ENCODE measurements at places on chromosomes 16 and 17.

- DNase-seq: no peak
Measured at GRCh38 chr16:88702371-88703210, 3.6 kb downstream of the RNF166 start.

GRCh38 chr16:73071131-73071940, 23.4 kb upstream of the ZFHX3 start:
- no peak for DNase-seq

GRCh38 chr17:78343187-78343542, 16.7 kb downstream of the SOCS3 start:
- DNase-seq: no peak

- no peak for DNase-seq
Measured at GRCh38 chr17:68768804-68769203, 167.6 kb upstream of the FAM20A start.

DNA sequence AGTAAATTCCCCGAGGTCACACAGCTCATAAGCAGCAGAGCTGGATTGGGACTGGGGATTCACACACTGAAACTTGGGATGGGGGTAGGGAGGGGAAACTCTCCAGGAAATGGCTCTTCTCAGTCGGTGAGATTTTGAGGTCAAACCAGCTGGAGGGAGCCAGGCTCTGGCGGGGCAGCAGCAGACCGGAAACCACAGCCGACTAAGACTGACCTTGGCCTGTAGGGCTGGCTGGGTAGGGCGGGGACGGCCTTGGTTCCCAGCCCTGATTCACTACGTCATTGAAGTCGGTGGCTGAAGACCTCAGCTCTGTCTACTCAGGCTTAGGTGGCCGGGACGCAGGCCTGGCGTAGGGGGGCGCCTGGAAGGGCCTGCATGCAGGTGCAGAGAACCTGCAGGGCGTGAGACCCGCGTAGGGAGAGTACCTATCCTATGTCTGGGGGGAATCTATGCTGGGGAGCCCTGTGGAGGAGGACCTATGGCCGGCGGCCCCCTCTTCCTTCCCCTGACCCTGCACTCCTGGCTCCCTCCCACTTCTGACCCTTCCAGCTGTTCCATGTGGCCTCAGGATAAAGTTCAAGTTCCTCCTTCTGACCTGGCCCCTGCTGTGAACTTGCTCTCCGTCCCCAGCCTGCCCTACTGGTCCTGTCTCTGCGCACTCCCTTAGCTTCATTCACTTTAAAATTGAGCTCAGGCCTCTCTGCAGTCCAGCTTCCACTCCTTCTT, 11.9 kb upstream of the SLC4A1 start:
- no peak for DNase-seq

DNA sequence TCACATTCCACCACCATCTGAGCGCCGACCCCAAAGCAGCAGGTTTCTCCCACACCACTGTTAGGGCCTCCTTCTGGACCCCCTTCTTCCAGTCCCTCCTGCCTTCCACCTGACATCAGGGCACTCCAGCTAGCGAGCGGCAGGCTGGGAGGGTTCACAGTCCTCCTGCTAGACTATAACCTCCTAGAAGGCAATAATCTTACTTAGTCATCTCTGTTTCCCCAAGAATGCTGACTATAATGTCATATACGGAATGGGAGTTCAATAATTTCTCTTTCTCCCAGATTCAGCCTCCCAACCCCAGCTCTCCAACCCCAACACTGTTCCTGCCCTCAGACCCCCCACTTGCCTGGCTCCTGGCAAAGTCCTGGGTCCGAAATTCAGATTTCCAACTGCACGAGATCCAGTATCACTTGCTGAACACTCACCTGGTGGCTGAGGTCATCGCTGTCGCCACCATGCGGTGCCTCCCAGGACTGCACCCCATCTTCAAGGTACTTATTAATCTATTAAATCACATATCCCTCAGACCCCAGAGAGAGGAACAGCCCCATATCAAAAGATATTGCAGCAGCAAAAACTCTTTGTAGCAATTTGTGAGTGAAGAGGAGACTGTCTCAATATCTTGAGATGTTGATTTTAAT, 5.6 kb downstream of the ALOX12 start:
- peak; percentile 24 for DNase-seq

DNA sequence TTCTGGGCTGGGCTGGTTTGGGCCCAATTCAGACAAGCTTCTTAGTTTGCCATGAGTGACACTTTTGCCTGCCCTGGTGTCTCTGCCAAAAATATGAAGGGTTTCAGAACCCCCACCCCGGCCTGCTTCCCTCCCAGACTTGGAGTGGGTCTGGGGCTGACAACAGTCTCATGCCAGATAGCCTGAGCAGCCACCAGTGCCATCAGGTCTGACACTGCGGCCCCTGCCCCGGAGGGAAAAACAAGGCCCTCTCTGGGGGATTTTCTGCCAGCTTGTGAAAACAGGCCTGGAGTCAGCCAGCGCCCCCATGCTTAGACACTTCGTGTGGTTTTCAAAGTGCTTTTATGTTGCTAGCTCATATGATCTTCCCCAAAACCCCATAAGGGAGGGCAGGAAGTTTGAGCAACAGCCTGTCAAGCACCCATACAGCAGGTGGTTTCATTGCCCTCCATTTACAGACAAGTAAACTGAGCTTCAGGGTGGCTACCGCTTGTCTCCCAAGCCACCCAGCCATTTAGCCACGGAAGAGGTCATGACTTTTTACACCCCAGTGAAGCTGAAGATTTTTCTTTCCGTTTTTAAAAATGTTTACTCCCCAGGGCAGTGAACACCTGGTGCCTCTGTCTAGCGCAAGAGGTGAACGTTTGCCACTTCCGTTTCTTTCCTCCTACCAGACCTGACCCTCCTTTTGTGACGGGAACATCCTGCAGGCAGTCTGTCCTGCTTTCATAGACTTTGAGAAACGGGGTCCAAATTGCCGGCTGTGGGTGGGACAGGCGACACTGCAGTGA, 300.6 kb downstream of the SEC14L1 start:
- peak; percentile 58 for DNase-seq

GRCh38 chr16:30660424-30661261, 2.4 kb downstream of the FBRS start:
- peak; percentile 84 for DNase-seq

- DNase-seq: no peak
Measured at GRCh38 chr17:74259667-74260524, 14.1 kb upstream of the DNAI2 start.

- no peak for DNase-seq
Measured at GRCh38 chr17:49729069-49729468, 21.3 kb upstream of the SLC35B1 start.

- DNase-seq: no peak
Measured at GRCh38 chr16:50144211-50144610, 8.9 kb upstream of the TENT4B start.

DNA sequence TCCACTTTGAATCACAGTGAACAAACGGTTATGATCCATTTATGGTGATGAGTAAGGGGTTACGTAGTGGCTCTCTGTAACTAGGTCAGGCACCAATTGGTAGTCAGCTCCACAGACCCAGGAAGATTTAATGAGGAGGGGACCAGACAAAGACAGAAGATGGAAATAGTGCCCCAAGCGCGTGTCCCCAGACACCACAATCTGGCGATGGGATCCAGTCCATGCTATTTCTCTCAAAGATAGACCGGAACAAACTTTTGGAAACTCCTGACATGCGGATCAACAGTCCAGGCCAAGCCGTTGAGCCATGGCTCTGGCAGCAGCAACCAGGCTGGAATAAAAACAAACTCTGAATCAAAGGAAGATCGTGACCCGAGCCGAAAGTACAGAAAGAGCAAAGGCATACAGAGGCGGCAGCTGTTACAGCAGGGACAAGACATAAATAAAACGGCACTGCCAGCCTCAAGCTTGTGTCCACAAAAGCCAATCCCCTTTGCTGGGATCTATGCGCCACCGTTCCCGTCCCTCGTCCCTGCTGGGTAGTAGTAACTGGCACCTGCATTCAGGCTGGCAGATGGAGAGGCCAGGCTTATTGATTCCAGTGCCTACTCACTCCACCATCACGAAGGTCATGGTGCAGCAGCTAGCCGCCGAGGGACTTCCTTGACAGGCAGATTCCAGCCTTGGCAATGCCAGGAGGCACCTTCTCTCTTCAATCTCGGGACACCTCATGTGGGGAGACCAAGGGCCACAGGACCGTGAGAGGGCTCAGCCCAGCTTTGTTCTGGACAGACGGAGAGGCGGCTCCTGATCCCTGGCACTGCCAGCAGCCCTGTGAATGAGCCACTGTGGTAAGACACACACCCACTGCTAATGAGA, 50.2 kb downstream of the CDH11 start:
- DNase-seq: no peak

DNA sequence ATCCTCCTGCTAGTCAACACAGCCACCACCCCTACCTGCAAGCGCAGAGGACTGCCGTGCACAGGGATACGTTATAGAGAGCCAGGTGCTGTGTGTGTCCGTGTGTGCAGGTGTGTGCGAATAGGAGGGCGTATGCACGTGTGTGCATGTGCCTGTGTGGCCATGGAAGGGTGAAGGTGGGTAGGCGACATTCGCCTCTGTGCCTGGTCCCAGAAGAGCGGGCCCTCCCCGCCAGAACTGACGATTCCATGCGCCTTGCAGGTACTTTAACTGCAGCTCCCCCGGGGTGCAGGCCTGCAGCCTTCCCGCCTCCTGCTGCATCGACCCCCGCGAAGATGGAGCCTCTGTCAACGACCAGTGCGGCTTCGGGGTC, 8.7 kb downstream of the PDE6G start:
- DNase-seq: no peak

DNA sequence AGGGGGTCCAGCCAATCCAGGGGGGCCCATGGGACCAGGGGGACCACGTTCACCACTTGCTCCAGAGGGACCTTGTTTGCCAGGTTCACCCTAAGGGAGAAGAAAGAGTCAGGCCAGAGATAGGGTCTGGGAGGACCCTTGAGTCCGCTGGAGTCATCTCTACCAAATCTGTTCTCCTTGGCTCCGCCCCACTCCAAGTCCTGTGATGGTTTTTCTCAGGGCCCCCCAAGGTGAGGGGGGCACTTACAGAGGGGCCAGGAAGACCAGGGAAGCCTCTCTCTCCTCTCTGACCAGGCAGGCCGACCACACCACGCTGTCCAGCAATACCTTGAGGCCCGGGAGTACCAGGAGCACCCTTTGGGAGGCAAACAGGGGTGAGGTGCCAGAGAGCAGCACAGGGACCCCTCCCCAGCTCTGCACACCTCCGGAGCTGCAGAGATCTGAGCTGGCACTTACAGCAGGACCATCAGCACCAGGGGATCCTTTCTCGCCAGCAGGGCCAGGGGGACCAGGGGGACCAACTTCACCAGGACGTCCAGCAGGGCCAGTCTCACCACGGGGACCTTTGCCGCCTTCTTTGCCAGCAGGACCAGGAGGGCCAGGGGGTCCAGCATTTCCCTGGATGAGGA, 12.4 kb downstream of the COL1A1 start:
- DNase-seq: no peak

DNA sequence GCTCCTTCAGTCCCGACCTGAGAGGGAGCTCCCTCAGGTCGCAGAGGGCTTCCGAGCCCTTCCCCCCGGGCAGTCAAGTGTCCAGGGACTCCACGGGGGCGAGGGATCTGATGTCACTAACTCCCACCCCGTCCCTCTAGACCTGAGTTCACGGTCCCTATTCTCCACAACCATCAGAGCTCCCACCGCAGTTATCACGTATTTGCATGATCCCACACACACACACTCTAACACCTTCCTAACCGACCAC, 3.7 kb upstream of the PER1 start:
- no peak for DNase-seq

GRCh38 chr16:84379709-84380362, 11.5 kb downstream of the ATP2C2 start:
- no peak for DNase-seq

DNA sequence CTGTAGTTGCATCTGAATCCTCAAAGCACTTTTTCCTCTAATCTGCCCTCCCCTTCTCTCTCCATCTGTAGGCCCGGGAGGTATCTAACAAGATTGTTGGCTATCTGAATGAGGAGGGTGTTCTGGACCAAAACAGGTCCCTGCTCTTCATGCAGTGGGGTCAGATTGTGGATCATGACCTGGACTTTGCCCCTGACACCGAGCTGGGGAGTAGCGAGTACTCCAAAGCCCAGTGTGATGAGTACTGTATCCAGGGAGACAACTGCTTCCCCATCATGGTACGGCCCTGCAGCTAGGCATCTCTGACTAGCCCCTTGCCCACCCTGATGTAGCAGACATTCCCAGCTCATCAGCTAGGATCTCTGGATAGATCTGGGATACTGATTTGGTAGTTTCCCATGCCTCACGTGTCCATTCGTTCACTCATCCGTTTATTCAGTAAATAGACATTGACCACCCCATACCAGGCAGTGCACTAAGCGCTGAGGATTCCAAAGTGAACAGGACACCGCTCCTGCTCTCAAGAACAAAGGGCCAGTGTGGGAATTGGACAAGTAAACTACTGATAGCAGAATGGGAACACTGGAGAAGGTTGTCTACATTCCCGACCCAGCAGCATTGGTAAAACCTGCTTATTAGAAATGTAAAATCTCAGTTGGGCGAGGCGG, 12.1 kb downstream of the LPO start:
- no peak for DNase-seq

Data from T-helper 1 cell (primary cell).